CD4-positive, alpha-beta T cell treated with Interleukin-15 for 4 hours (primary cell): ENCODE measurements at places on chromosomes 16 and 17.
A peak's percentile ranks its signal among the peaks of the same experiment; 100 is the strongest.

GRCh38 chr16:27390151-27390550, 11.8 kb upstream of the IL21R start:
- no peak for DNase-seq

- no peak for DNase-seq
These were observed 14.3 kb downstream of the CCNF start for GRCh38 chr16:2443555-2443954.

DNA sequence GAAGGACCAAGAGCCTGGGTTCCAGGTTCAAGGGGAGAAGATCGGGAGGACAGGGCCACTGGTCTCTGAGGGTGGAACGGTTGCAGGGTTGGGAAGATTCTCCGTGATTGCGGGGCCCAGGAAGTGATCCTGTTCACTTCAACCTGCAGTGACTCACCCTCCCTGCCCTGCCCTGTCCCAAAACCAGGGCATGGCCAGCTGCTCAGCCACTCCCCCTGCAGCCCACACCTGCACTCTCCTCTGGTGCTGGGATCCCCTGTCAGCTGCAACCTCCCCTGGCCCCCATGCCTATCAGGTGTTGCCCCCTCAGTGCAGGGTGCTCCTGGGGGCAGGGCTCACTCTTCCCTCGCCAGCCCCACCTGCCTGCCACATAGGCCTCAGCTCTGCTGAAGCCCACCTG, 1.1 kb downstream of the RUNDC3A start:
- no peak for DNase-seq

GRCh38 chr17:74358697-74359096, 3.0 kb downstream of the BTBD17 start:
- no peak for DNase-seq

DNA sequence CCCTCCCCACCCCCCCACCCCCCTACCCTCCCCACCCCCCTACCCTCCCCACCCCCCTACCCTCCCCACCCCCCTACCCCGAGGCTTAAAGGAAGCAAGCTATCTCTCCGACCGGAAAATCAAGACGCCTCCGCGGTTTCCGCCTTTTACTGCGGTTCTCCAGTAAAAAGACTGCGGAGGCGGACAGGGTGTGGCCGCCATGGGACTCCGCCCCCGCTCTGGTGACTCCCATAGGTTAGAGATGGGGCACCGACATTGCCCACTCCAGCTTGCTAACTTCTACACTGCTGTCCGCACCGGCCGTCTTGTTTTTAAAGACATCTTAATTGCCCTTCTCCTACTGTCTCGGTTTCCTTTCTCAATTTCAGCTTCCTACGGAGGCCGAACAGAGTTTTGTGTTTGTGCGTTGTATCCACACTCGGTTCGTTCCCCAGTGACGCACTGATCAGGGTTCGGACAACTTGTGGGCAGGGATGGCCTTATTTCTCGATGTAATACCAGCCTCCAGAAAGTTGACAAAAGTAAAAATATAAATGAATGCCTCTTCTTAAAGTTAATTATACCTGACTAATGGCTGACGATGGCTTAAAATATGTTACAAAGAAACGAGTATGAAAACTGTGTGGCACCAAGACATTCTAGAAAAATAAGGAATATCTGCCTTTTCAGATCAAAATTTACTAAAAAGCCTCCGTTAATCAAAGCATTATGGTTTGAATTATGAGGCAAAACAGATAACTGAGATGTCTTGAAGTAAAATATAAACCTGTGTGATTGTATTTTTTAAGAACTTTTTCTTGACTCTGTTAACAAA, 1.1 kb upstream of the ZNF200 start:
- peak; percentile 9 for DNase-seq

- DNase-seq, result no peak
These were observed 12.1 kb downstream of the CYB561 start for GRCh38 chr17:63433746-63434591.

GRCh38 chr16:20598832-20599469, 22.8 kb upstream of the ACSM2B start:
- DNase-seq, result no peak

GRCh38 chr17:19510903-19511302, 22.8 kb upstream of the SLC47A1 start:
- DNase-seq, result no peak

DNA sequence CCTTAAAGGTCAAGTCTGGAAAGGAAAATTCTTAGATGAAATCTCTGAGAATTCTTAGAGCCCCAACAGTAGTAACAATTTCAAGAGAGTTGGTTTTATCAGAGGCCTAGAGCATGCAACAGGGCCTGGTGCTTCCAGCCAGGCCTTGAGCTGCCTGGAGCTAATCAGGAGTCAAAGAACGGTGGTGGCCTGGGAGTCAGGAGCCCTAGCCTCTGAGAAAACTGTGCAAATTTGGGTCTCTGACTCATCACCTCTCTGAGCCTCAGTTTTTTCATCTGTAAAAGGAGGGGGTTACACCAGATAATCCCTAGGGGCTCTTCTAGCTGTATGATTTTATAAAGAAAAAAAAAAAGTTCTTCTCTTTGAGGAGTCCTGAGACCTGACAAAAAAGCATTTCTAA, 227.3 kb upstream of the RPL38 start:
- no peak for DNase-seq

GRCh38 chr16:53566552-53567245, 63.7 kb upstream of the AKTIP start:
- no peak for DNase-seq

GRCh38 chr17:57110579-57111325, 25.7 kb downstream of the AKAP1 start:
- no peak for DNase-seq

DNA sequence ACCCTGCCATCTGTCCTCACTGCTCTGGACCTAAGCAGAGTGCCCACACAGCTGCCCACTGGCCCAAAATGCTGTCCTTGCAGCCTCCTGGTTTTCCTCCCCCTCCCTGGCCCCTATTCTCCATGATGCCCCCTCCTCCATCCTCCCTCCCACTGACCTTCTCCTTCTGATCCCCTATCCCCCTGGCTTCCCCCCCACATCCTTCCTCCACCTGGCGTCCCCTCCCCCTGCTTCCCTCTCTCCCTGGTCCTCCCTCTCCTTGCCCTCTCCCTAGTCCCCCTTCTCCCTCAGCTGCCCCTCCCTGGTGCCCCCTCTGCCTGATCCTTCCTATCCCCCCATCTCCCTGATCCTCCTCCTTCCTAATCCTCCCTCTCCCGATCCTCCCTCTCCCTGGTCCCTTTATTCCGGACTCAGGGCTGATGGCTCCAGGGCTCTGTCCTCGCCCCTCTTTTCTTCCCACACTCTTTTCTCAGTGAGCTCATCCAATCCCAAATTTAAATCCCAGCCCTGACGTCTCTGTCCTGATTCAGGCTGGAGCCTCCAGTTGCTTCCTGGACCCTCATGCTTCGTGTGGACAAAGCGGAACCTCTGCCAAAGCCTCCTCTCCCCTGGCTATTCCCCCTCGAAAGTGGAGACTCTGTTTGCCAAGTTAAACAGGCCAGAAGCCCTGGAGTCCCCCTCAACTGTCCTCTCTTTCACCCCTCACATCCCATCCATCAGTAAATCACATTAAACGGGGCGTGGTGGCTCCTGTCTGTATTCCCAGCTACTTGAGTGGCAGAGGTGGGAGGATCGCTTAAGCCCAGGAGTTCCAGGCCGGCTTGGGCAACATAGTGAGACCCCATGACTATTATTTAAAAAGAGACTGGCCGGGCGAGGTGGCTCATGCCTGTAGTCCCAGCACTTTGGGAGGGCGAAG, 18.1 kb upstream of the RHBDF2 start:
- DNase-seq, result no peak
